ENCODE measurements at places on chromosomes 3 and 15. TPM values are rescaled to one million over a fixed set of nuclear protein-coding genes. Genes with fewer than 3 reads are reported as not detected.

Gene SLC28A2
- total RNA-seq, result 0.15 TPM

Gene HIGD2B
- not detected for total RNA-seq

Gene PRRT3
- total RNA-seq, result 0.50 TPM

Gene TMEM212
- not detected for total RNA-seq

Gene POPDC2
- total RNA-seq, result 0.65 TPM

Gene GPR15
- not detected for total RNA-seq

All from left lobe of liver (tissue), 2 donors.